NCI-H460 (cell line): ENCODE measurements at places on chromosomes 5 and 9. TPM values are rescaled to one million over a fixed set of nuclear protein-coding genes. Genes with fewer than 3 reads are reported as not detected.

DNA sequence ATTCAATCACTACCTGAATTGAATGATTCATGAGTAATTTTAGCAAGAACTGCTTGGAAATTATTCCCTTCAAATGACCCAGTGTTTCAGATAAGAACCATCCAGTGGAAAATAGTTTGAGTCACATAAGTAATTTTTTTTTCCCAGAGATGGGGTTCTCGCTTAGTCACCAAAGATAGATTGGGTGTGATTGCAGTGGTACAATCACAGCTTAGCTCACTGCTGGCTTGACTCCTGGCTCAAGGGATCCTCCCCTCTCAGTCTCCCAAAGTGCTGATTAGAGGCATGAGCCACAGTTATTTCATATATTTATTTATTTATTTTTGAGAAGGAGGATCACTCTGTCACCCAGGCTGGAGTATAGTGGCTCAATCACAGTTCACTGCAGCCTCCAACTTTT is 574.5 kb upstream of the ARRDC3 start:
- no peak for DNase-seq

DNA sequence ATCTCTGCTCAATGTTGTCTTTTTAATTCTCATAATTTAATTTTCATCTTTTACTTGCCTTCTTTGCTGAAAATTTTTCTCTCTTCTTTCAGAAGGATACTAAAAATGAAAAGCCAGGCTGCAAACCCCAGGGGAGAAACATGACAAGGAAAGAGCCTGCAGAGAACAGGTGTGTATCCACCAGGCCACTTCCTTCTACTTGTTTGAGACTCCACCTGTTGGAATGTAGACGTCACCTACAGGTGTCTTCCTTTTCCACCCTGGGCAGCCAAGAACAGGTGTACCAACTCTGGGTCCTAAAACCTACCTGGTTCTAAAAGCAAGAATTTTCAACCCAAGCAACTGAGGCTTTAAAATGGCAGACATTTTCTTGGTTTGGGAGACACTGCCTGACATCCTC is 166.8 kb downstream of the ATP10B start:
- DNase-seq = no peak

DNA sequence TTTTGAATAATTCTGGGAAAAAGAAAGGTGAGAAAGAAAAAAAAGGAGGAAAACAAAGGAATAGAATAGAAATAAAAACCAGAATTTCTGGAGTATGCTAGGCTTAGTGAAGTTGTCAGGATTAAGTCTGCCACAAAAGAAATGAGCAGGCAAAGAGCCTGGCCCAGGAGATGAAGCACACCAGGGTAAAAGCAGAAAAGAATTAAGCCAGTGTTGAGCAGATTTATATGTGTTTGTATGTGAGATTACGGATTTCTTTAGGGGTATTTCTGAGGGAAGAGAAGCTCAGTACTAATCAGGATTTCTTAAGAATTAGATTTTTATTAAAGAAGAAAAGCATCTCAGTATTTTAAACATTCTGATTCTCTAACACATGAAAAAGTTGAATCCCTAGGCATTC is 74.5 kb downstream of the MRPS27 start:
- DNase-seq = no peak

DNA sequence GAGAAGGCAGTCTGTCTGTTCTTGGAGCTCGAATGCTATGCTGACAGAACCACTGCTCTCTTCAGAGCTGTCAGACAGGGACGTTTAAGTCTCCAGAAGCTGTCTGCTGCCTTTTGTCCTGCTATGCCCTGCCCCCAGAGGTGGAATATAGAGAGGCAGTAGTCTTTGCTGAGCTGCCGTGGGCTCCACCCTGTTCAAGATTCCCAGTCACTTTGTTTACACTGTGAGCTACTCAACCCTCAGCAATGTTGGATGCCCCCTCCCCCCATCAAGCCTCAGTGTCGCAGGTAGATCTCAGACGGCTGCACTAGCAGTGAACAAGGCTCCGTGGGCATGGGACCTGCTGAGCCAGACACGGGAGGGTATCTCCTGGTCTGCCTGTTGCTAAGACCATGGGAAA is 344.2 kb downstream of the TMEM161B start:
- DNase-seq = no peak

DNA sequence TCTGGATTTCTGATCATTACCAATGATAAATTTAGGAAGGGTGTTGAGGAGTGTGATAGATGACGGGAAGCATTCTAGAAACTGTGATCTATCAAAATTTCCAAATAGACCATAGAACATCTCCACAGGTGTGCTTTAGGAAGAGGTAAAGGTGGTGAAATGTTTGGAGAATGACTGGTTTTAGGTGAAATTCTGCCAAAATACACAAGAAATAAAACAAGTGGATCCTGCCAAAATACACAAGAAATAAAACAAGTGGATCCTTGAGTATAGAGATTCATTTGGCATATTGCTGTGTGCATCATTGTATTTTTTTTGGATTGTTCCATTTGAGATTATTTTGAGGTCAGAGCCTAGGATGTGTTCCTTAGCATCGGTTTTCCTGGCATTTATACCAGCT is 88.3 kb upstream of the CTNND2 start:
- no peak for DNase-seq

DNA sequence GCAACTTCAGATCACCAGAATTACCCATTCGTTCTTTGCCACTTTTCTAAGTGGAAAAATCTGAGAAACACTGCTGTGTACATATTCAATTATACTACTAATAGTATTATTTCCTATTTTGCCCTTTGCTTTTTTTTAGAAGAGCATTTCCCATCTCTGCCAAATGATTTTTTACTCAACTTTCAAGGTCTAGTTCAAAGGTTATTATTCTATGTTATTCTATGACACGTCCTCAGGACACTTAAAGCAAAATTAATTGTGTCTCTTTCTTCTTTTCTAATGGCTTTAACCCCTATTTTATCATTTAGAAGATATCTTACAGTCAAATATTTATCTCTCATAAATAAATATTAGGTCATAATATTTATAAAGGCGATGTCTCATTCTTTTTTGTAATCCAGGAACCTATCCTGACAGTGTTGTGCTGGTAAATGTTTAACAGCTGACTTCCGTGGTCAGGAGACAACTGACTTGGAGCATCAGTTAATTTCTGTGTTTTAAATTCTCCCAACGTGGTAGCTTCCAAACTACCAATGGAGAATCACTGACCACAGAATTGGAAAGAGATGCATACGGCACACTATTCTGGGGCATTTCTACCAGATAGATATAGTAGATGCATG is 375.2 kb downstream of the ARRDC3 start:
- DNase-seq = no peak

DNA sequence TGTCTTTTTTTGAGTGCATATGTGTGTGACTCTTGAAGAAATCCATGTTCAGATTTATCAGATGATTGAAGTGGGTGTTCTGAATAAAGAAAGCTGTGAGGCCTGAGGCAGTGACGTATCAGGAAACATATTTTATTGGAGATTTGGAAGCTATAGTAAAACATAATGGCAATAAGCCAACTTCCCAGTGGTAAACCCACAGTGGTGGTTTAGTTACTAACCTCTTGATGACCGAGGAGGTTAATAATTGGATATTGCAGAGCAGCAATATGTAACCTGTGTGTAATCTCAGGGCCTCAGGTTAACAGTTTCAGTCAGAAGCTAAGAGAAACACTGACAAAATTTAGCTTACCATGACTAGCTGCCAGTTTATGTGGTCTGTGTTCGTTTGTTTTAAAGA is 6.9 kb downstream of the RGMB start:
- DNase-seq = no peak

GRCh38 chr5:77569409-77569808 is 69.1 kb downstream of the OTP start:
- no peak for DNase-seq

DNA sequence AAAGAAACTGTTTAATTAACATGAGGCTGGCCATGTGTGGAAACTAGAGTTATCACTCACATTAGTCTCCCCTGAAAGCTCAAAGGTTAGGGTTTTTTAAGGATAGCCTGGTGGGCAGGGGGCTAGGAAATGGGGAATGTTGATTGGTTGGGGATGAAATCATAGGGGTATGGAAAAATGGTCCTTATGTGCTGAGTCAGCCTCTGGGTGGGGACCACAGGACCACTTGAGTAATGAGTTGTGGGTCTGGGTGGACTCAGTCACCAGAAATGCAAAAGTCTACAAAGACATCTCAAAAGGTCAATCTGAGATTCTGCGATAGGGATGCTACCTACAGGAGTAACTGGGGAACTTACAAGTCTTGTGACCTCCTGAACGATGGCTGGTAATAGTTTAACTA is 362.8 kb downstream of the DMAC1 start:
- DNase-seq = no peak

- no peak for DNase-seq
Observed at GRCh38 chr5:124511791-124512190, 234.6 kb downstream of the ZNF608 start.

DNA sequence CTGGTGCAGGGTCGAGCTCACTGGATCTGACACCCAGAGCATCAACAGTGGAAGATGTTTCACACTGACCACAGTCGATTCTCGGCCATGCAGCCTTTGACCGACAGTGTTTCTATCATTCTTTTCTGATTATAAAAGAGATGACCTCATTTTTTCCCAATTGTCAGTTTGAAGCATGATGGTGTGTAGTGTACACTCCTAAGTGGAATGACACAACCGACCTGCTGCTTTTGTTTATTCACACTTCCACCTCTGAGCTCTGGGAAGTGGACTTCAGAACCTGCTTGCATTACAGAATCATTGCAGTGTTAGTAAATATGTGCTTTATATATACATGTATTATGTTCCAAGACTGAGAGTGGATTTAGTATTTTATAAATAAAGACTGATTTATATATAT is 128.6 kb downstream of the IRX2 start:
- no peak for DNase-seq

DNA sequence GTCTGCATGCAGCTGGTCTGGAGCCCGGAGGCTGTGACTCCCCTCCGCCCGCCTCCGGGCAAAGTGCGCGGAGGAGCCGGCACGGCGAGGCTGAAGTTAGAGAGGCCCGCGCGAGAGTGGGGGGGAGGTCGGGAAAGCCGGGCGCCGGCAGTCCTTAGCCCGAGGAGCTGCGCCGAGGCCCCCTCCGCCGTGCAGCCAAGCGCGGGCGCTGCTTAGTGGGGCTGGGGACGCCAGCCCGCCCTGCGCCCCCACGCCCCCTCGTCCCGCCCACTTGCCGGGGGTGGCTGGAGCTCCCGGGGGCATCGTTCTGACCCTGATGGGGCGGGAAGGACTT is 403 bp downstream of the NINJ1 start:
- no peak for DNase-seq

DNA sequence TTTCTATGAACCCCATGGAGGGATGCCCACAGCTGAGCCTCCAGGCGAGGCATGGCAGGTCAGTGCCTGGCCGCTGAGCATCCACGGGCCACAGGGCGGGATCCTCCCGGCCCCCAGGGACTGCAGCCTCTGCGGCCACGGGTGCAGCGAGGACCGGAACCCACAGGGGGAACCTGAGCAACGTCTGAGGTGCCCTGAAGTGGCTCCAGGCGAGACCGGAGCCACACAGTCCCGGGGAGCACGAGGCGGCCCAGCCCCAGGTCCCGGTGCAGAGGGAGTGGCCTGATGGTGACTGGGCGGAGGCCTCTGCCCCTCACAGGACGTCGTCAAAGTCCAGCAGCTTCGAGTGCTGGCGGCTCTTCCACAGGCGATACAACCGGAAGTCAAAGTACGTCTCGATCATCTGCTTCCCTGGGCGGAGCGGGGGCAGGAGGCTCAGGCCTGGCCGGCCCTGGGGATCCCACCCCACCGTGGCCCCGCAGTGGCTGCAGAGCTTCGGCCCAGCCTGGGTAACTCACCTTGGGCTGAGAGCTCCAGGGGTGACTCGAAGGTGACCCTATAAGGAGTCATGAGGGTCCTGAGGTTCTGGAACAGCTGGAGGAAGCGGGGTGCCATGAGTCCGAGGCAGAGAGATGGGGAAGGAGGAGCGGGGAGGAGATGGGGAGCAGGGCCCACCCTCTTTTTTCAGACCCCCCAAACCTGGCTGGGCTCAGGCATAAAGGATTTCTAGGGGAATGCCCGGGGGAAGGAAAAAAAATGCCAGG is 8.1 kb upstream of the ENTPD8 start:
- no peak for DNase-seq

DNA sequence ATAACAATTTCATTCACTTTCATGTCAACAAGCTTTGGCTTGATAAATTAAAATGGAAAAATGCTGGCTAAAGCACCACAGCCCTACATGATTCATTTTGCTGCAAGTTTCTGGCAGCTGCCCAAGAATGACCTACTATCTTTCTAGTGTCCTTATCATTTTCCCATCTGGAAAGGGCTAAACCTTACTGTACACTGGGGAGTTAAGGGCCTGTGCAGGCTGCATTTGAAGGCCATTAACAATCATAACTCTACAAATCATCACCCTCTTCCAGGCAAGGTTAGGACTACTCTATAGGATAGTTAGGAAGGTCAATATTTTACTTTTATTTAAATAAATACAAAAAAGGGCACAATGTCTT is 579.7 kb upstream of the ZNF608 start:
- peak; percentile 52 for DNase-seq

GRCh38 chr5:178551059-178551458 is 39.1 kb downstream of the COL23A1 start:
- peak; percentile 21 for DNase-seq

DNA sequence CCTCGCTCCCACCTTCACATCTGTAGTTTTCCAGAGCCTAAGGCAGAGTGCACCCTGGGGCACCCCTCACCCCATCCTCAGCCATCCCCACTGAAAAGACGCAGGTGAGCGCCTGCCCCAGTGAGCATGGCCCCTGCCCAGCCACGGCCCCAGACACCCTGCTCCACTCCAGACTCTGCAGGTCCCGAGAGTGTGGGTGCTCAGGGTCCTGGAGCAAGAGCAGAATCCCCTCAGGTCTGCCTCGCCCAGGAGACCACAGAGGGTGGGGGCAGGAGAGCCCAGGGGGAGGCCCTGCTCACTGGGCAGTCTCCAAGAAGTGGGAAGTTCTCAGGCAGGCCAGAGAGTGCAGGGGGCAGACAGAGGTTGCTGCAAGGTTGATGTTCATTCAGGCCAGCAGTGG is 158.6 kb upstream of the PPP1R26 start:
- no peak for DNase-seq

OLFM1 gene
- total RNA-seq = 32.0 and 37.9 TPM in 2 replicates

ZNF483 gene
- 1.6 and 2.6 TPM in 2 replicates for total RNA-seq

F12 gene
- total RNA-seq = 10.9 and 12.8 TPM in 2 replicates

SPATA6L gene
- total RNA-seq = not detected in 2 replicates

SPINK7 gene
- not detected in 2 replicates for total RNA-seq

CARD6 gene
- 2.6 and 2.7 TPM in 2 replicates for total RNA-seq

CKMT2 gene
- not detected in 2 replicates for total RNA-seq

PPP1R26 gene
- total RNA-seq = 37.3 and 39.3 TPM in 2 replicates

NSMF gene
- total RNA-seq = 34.9 and 36.8 TPM in 2 replicates

CARTPT gene
- not detected in 2 replicates for total RNA-seq

NCBP1 gene
- total RNA-seq = 26.4 and 33.3 TPM in 2 replicates

IFNA21 gene
- not detected in 2 replicates for total RNA-seq

PPP3R2 gene
- total RNA-seq = not detected in 2 replicates
